ENCODE measurements at places on chromosomes 12 and 14. TPM values are rescaled to one million over a fixed set of nuclear protein-coding genes. Genes with fewer than 3 reads are reported as not detected.

Gene KRT71
- total RNA-seq: not detected

Gene KRT3
- not detected for total RNA-seq

Gene KCNH3
- 2.8 TPM for total RNA-seq

Gene FMNL3
- 4.4 TPM for total RNA-seq

Gene PLEKHD1
- 0.73 TPM for total RNA-seq

DNA sequence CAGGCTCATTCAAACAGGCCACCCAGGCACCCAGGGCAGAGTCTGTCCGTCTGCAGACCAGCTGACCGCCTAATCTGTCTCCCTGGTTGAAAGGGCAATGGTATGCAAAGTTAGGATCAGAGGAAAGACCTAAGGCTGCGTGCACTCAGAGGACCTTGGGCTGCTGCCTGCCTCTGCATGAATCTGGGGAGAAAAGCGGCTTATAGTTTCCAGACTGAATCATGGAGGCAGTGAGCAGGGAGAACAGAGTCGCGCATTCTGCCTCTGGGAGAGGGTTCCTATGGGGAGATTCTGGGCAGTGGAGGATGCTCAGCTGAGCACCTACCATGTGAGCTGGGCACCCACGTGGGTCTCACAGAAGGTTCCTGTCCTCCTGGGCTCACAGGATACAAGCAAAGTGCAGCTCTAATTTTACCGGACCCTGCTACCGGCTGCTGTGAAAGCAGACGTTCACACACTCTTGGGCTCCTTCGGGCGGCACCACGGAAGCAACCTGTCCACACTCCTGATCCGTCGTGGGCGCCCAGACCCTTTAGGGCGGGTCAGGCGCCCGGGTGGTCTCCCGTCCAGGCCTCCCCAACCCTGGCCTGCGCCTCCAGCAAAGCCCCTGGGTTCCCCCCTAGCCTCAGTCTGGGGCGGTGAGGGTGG is 772 bp downstream of the SCARB1 start:
- H3K27me3 ChIP-seq: no peaks in the 10 kb centered on the region
- peak overlapping the region; percentile 75 for H3K4me3 ChIP-seq
- peak; percentile 22 for DNase-seq
- peak overlapping the region; percentile 86 for H3K27ac ChIP-seq
- peaks cover 31% of the 10 kb centered on the region for H3K4me1 ChIP-seq

- no peak for DNase-seq
- no peak overlapping the region for H3K4me3 ChIP-seq
- no peaks in the 10 kb centered on the region for H3K36me3 ChIP-seq
- no peaks in the 10 kb centered on the region for H3K4me1 ChIP-seq
- no peaks in the 10 kb centered on the region for H3K27me3 ChIP-seq
- no peak overlapping the region for H3K27ac ChIP-seq
These were observed 332.0 kb downstream of the PAWR start for GRCh38 chr12:79358716-79359300.

GRCh38 chr14:80522936-80523335 is 311.6 kb upstream of the DIO2 start:
- H3K27me3 ChIP-seq: no peaks in the 10 kb centered on the region
- no peaks in the 10 kb centered on the region for H3K4me1 ChIP-seq
- H3K27ac ChIP-seq: no peak overlapping the region
- no peak for DNase-seq
- H3K4me3 ChIP-seq: no peak overlapping the region

GRCh38 chr14:23237772-23238594 is at the start of gene RNF212B:
Gene RNF212B, plus strand, starts transcription at chr14:23237936. Its CDS starts 2,410 bp downstream, at chr14:23240346.
- peak within 1 kb of the TSS; percentile 64 for H3K4me3 ChIP-seq
- DNase-seq: peak; percentile 96
- no peaks in the 10 kb centered on the region for H3K27me3 ChIP-seq
- H3K27ac ChIP-seq: no peak within 1 kb of the TSS
- no peaks in the 10 kb centered on the region for H3K36me3 ChIP-seq

DNA sequence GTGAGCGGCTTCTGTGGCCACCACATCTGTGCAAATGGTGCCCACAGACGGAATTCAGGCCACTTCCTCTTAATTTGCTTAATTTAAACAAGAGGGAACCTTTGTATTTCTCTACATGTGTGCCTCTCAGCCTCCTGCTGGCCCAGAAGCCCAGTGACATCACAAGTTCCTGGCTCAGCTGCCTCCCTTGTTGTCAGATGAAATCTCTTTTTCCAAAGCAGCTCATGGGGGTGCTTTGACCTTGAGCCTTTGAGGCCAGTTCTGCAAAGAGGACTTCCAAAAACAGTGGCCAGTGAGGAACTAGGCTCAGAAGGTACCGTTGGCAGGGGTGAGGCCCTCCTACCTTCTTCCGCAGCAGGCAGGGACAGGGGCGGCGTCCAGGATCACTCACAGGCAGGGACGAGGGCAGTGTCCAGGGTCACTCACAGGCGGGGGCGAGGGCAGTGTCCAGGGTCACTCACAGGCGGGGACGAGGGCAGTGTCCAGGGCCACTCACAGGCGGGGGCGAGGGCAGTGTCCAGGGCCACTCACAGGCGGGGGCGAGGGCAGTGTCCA is 35.0 kb upstream of the GALNT9 start:
- H3K36me3 ChIP-seq: peaks cover 15% of the 10 kb centered on the region
- no peak overlapping the region for H3K4me3 ChIP-seq
- DNase-seq: no peak
- H3K4me1 ChIP-seq: no peaks in the 10 kb centered on the region

GRCh38 chr12:130498589-130499385 is 161.1 kb downstream of the PIWIL1 start:
- no peak overlapping the region for H3K27ac ChIP-seq
- H3K4me1 ChIP-seq: no peaks in the 10 kb centered on the region
- no peaks in the 10 kb centered on the region for H3K36me3 ChIP-seq
- H3K4me3 ChIP-seq: no peak overlapping the region
- DNase-seq: no peak

GRCh38 chr14:82492157-82492556 is 958.5 kb upstream of the SEL1L start:
- no peak for DNase-seq
- H3K36me3 ChIP-seq: no peaks in the 10 kb centered on the region
- no peak overlapping the region for H3K4me3 ChIP-seq
- H3K4me1 ChIP-seq: no peaks in the 10 kb centered on the region
- no peaks in the 10 kb centered on the region for H3K27me3 ChIP-seq

- peaks cover 46% of the 10 kb centered on the region for H3K4me1 ChIP-seq
- H3K27ac ChIP-seq: no peak overlapping the region
- H3K36me3 ChIP-seq: no peaks in the 10 kb centered on the region
- no peak overlapping the region for H3K4me3 ChIP-seq
- DNase-seq: no peak
- H3K27me3 ChIP-seq: no peaks in the 10 kb centered on the region
These were observed 214.6 kb downstream of the C12orf50 start for GRCh38 chr12:87814625-87815024.

DNA sequence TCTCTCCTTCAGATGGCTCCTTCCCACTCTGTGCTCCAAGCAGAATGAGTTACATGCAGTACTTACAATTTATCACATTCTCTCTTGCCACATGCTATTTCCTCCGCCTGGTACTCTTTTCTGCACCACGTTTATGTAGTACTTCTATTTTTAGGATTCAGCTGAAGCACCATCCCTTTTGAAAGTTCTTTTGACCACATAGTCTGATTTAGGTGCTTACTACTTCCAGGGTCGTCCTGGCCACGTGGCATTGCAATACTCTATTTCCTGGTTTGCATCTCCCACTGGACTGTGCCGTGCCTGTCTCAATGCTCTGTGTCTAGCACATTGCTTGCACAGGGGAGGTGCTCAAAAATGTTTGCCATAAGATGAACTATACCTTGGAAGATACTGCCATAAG is 16.3 kb upstream of the TBC1D30 start:
- no peaks in the 10 kb centered on the region for H3K27me3 ChIP-seq
- H3K27ac ChIP-seq: peak overlapping the region; percentile 40
- peaks cover 42% of the 10 kb centered on the region for H3K4me1 ChIP-seq
- peaks cover 8% of the 10 kb centered on the region for H3K36me3 ChIP-seq
- DNase-seq: no peak

GRCh38 chr12:32617534-32617933 is 61.6 kb upstream of the DNM1L start:
- no peaks in the 10 kb centered on the region for H3K4me1 ChIP-seq
- H3K27me3 ChIP-seq: no peaks in the 10 kb centered on the region
- H3K36me3 ChIP-seq: peaks cover 10% of the 10 kb centered on the region
- H3K4me3 ChIP-seq: no peak overlapping the region
- H3K27ac ChIP-seq: no peak overlapping the region
- no peak for DNase-seq

- no peaks in the 10 kb centered on the region for H3K36me3 ChIP-seq
- peaks cover 8% of the 10 kb centered on the region for H3K4me1 ChIP-seq
- H3K27ac ChIP-seq: no peak overlapping the region
- no peak for DNase-seq
These were observed 22.2 kb upstream of the TCL1B start for GRCh38 chr14:95664066-95664465.

- peaks cover 41% of the 10 kb centered on the region for H3K36me3 ChIP-seq
- H3K4me3 ChIP-seq: no peak overlapping the region
- H3K27me3 ChIP-seq: no peaks in the 10 kb centered on the region
- H3K27ac ChIP-seq: no peak overlapping the region
These were observed 4.7 kb downstream of the DGLUCY start for GRCh38 chr14:91118511-91119068.

DNA sequence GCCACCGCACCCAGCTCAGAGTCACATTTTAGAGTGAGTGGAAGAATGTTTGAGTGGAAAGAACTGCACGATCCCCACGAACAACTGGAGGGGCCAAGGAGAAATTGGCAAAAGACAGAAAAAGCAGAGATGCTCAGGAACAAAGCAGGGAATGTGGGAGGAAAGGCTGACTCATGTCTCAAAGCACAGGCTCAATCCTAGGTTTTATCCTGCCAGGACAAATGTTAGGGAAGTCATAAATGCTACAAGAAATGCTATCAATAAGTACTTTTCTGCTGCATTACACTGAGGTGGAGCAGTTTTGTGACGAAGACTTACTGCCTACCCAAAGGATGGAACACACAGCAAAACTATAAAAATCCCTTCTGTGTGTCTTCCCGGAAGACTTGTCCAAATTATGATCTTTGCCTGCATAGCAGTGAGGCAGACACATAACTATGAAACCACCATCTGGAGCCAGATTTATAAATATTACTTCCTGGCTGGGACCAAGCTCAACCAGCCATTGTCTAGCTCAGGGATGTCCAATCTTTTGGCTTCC is 26.7 kb downstream of the NIN start:
- H3K27me3 ChIP-seq: no peaks in the 10 kb centered on the region
- no peaks in the 10 kb centered on the region for H3K4me1 ChIP-seq
- no peak for DNase-seq
- no peak overlapping the region for H3K4me3 ChIP-seq

GRCh38 chr14:103023881-103024473 is 33.4 kb downstream of the CDC42BPB start:
- no peaks in the 10 kb centered on the region for H3K27me3 ChIP-seq
- peaks cover 54% of the 10 kb centered on the region for H3K4me1 ChIP-seq
- peaks cover 20% of the 10 kb centered on the region for H3K36me3 ChIP-seq
- H3K27ac ChIP-seq: no peak overlapping the region
- DNase-seq: no peak
